ENCODE measurements at places on chromosomes 1 and 21.
A peak's percentile ranks its signal among the peaks of the same experiment; 100 is the strongest.

GRCh38 chr1:201676197-201676596 is 137.3 kb downstream of the NAV1 start:
- no peak for DNase-seq

- DNase-seq = no peak
These were observed 194.0 kb downstream of the NRIP1 start for GRCh38 chr21:14870853-14871149.

- DNase-seq = no peak
These were observed 50.3 kb upstream of the DPH5 start for GRCh38 chr1:101075926-101076325.

DNA sequence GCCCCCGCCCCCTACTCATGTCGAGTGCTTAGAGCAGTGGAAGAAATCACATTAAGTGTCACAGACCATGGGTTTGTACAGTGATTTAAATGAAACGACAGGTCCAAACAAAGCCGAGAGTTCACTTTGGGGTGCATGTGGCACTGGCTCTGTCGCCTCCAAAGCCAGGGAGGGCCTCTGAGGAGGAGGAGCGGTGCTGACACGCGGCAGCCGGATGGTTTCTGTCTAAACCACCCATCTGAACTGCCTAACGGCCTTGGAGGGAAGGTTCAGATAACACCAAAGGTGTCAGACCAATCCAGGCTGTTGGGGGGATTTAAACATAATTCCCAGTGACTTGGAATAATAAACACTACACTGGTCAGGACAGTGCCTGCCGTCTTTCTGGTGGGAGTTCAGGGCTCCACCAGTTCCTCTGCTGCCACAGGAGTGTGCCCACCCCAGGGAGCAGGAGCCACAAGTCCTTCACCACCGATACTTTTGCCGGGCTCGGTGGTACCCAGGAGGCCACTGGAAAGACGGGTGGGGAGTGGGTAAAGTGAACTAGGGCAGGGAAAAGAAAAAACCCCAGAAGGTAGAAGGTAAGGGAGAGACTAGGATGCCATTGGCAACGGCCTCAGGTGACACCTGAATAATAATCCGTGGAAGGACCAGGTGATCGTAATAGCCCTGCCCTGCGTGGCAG is 78.2 kb downstream of the SLC66A1 start:
- no peak for DNase-seq

- peak; percentile 59 for DNase-seq
These were observed 328 bp downstream of the MYCL start for GRCh38 chr1:39901464-39901713.

- no peak for DNase-seq
These were observed 12.4 kb downstream of the KCNQ4 start for GRCh38 chr1:40795811-40796586.

DNA sequence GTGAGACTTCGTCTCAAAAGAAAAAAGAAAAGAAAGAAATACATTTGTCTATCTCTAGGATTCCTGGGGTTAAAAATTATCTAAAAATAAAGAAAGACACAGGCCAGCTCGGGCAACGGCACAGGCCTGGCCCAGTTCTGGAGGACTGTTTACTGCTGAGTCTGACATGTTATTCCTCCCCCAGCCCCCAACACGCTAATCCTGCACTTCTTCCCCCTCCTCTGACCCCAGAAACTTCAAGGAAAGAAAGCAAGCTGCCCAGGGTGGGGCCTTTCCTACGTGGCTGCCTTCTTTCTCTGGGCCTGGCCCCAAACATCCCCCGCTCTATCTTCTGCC is 40.0 kb downstream of the ACOT7 start:
- DNase-seq = no peak

DNA sequence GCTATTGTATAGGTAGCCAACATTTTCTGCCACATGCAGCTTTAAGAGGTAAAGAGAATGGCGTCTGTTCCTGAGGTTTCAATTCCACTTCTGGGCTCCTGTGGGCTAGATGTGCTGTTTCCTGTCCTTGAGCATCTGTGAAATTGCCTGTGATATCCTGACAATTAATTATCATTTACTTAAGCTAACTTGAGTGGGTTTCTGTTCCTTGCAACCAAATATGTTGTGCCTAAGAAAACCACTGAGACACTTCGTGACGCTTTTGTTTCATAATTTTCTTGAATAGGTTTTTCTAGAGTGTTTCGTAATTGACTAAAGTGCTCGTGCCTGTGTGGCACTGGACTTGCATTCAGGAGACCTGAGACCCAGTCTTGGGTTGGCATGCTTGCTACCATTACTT is 127.3 kb upstream of the POU3F1 start:
- no peak for DNase-seq

- DNase-seq = no peak
These were observed 336.2 kb upstream of the SGIP1 start for GRCh38 chr1:66197785-66198184.

DNA sequence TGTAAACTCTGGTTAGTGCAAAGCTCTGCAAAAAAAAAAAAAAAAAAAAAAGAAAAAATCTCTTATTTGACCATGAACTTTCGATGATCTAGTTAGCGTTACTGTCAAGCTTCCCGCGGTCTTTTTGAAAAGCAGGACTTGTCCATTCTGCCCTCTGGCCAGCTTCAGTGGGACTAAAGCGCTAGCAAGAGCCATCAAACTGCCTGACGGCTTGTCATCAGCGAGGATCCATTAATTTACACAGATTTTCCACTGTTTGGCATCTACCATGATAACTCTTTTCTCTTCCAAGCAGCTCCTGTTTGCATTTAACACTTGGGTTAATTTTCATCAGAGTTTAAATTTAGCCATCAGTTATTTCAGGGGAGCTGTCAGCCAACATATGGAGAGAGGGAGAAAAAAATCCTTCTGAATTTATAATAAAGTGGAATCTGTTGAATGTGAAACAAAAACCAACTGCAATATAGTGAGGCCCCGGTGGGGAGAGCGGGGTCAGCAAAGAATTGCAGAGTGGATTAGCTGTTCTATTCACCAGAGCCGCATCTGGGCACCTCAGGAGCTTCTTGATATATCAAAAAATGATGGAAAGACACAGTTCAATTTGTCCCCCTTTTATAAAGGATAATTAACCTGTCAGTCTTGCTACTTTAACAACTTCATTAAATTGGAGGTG is 298.2 kb downstream of the SPATA17 start:
- no peak for DNase-seq

DNA sequence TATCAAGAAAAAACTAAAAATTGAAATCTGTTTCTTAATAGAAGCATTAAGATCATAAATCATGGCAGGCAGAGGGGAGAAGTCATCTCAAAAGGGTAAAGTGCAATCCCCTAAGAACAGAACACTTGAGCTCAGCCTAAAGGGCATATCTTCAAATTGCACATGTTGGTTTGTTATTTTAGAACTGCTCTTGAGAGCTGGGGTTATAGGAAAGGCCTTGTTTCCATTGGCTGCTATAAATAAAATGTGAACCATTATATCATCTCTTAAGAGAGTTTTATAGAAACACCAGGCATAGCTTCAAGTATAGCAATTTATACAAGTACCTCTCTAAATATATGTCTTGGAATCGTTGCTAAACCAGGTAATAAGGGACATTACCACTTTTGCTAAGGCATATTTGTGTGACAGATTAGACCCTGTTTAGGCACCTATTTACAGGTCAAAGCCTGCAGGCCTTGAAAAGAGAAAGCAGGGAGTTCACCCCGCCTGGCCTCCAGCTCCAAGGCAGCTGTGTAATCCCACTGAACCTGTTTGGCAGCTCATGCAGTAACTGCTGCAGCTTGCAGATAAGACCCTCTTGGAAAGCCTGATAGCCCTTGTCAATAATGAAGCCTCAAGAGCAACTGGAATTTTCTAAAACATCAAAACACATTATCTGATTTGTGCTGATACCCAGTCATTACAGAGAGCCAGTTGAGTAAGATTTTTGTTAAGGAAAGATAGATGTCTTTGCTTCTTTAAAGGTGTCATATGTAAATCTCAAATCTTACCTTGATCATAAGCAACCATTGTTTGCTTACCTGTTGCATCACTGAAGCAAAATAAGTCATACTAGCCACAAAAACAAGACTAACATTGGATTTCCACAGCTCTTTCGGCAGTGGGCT is 24.2 kb upstream of the SYDE2 start:
- no peak for DNase-seq

GRCh38 chr1:32373996-32374592 is 11.8 kb downstream of the TSSK3 start:
- no peak for DNase-seq

GRCh38 chr1:114021665-114022099 is 42.4 kb downstream of the OLFML3 start:
- no peak for DNase-seq

DNA sequence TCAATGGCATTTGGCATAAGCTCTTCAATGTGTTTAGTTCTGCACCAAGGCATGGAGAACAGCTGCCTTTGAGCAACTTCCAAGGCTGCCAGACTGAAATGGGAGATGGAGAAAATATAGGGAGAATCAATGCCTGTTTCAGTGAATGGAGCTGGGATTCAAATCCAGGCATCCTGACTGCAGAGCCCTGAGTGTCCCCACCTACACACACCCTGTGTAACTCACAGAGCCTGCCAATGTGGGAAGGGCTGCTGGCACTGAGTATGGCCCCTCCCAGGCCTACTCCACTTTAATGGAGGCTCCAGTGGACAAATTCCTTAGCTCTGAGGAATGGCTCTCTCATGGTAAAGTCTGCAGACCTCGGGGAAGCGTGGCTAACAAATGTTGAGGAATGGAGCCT is 145.6 kb upstream of the TNR start:
- DNase-seq = no peak
